ENCODE measurements at places on chromosomes 2 and 18.

DNA sequence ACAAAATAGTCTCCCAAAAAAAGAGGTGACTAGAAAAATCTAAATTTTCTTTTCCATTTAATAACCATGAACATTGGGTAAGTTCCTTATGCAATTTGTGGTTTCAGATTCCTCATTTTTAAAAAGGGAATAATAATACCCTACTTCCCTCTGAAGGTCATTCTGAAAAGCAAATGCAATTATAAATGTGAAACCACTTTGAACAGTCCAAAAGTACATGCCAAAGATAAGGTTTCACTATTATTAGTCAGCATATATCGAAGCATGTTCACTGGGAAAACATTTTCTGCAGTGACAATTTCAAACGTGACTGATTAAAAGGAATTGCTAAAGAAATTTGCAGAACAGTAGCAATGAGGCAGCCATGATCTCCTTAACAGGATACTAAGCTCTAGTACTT is 100.1 kb upstream of the RNF152 start:
- DNase-seq: no peak

DNA sequence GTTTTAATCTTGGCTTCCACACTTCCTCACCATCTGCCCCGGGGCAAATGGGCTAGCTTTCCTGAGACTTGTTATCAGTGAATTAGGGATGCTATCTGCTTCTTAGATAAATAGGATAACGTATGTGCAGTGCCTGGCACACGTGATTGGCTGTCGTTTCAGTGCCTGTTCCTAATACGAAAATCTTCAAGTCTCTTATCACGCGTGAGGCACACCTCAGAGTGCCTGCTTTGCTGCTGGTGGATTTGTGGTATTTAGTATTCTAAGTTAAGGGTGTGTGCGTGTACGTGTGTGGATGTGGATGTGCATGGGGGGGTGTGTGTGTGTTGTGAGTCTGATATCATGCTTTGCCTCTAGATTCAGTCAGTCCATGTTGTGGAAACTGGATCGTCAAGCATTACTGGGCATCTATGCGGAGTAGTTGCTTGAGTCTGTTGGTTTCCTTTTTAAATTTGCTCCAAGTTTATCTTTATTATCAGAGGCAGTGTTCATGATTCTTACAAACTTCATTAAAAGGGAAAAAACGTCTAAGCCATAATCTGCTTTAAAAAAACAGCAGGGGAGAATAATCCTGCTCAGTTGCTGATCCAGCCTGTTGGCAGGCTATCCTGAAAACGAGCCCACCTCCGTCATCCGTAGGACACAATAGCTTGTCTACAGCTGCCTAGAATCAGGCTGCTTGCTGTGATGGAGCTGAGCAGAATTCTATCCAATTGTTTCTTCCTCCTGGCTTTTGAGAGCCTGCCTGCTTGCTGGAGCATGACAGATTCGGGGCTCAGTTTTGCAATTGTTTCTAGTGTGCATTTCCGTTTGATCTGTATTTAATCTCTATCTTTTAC is 6.6 kb downstream of the SH3RF3 start:
- DNase-seq: peak; percentile 53

DNA sequence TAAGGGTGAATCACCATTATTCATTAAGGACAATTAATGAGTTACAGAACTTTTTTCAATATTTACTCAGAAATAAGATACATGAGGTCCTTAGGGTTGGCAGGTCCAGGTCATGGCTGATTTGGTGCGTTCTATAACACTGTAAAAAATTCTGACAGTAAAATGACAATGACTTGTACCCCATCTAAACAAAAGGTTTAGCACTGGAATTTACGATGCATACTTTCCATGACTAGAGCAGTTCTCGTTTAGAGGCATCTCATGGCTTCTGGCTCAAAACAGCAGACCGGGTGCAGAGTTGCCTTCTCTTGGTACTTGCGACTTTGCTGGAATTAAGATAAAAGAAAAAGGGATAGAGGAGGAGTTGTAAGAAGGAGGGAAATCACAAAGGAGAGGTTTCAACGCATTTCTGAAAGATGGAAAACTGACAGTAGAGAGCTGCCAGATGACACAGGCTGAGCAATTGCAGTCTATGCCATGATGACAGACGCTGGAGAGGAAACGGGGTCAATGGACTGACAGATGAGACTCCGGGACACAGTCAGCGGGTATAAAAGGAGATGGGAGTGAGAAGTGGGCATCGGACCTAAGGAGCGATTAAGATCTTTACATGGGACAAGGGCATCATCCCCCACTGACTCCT is 4.1 kb upstream of the CYS1 start:
- no peak for DNase-seq

- DNase-seq: no peak
Measured at GRCh38 chr18:43040281-43040680, 75.2 kb downstream of the RIT2 start.

DNA sequence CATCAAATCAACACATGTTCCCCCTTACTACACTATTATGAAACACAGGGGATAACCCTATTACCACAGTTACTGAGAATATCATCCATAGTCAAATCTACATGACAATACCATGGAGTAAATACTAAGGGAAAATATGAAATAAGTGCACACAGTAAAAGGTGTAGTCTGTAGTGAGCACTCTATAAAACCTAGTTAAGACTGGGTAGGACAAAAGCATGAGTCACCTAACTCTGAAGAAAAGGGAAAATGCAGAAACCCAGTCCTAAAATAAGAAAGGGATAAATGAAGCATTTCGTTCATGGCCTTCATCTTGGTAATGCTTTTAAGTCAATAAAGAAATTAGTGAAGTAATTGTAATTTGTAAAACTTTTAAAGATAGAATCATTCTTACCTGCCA is 65.4 kb upstream of the ACVR2A start:
- DNase-seq: no peak

DNA sequence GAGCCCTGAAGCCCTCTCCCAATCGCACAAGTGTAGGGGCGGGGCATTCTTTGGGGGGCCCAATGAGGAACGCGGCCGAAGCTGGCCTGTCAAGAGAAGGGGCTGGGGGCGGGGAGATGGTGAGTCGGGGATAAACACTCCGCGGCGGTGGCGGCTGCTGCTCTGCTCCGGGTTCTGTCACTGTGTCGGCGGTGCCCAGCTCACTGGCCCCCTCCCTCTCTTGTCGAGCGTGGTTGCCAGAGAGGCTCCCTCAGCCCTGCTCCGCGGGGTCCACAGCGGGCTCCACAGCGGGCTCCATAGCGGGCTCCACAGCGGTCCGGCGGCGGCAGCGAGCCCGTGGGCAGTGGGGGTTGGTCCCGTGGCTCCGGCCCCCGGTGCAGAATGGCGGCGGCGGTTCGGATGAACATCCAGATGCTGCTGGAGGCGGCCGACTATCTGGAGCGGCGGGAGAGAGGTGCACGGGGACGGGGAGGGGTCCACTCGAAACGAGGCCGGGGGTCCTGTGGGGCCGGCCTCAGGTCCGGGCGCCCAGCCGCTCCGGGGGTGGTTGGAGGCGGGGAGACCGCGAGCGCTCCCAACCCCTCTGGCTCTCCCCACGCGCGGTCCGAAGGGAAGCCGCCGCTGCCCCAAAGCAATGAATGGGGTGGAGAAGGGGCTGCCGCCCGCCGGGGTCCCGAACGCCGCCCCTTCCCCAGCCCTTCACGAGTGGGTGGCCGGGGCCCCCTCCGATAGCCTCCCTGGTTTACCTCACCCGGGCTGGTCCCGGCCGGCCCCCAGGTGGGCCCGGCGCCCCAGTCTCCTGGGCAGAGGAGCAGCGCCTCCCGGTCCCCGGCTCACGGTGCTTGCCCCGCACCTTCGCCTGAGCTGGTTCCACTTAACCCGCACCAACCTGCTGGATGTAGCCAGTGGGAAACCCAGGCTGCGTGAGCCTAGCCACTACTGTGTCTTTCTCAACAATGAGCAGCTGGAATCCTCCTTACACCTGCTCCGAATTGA is at the start of gene MXD1:
Gene MXD1 (plus strand): TSS at position 160 of the 996 bp plus-strand sequence. CDS start 222 bp downstream, at position 382.
- DNase-seq: no peak

DNA sequence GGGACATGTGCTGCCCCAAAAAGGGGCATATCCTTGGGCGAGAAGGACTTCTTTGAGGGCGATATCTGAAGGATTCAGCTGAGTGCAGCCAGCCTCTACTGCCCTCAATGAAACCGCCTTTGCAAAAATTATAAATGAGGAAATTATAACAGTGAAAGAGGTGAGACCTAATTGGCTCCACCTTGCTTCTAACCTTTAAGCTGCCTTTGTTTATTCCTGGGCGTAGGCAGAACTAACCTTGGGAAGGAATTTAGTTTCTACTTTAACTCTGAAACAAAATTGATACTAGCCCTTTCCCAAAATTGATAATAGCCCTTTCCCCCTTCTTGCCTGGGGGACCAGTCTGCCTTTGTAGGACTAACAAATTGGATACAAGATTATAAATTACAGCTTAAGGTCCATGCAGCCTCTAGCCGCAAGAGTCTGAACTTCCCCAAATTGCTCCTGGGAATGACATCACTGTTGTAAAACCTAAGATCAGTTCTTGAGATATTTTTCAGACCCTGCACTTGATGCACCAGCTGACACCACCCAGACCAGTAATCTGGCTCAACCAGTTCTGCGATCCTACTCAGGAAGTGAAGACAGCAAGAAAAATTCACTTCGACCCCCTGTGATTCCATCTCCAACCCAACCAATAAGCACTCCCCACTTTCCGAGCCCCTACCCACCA is 36.0 kb upstream of the ASAP2 start:
- no peak for DNase-seq

GRCh38 chr18:26004832-26005231 is 85.6 kb downstream of the SS18 start:
- DNase-seq: no peak

DNA sequence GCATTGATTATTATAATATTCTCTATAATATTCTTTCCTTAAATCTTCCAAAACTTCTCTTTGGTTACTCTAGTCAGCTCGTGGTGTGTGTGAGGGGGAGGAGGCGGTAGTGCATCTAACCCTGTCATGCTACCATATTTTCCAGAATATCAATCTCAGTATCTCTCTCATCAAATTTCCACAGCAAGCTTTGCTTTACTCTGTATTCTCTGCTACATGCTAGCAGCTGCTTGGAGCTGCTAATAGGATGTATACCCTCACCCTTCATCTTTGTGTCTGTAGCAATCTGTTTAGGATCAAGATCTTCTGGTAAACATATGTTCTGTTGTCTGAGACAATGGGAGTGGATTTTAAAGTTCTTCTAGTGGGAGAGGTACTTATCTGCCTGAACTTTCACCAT is 303.8 kb upstream of the KLHL14 start:
- DNase-seq: no peak

DNA sequence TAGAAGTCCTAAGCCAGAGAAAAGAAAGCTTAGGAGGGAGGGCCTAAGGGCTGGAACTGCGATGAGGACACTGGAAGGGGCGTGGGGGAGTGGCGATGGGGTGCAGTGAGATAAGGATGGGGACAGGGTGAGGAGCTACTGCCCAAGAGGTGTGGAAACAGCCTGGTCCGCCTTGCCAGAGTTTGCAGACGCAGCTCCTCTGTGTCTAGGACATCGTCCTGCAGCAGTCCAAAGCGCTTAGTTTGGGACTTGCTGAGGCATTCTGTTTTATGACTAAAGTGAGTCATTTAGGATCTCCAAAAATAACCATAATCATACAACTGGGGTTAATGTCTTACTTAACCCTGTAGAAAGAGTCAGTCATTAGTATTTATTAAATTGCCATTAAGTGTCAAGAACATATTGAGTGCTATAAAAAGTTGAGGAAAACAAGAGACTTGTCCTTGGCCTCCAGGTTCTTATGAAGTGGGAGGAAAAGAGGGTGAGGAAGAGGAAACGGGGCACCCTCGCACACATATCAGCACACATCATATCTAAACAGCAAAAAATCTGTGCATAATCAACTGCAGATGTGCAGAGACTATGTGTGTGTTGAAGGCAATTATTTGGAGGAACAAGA is 74.8 kb downstream of the CDK15 start:
- no peak for DNase-seq

DNA sequence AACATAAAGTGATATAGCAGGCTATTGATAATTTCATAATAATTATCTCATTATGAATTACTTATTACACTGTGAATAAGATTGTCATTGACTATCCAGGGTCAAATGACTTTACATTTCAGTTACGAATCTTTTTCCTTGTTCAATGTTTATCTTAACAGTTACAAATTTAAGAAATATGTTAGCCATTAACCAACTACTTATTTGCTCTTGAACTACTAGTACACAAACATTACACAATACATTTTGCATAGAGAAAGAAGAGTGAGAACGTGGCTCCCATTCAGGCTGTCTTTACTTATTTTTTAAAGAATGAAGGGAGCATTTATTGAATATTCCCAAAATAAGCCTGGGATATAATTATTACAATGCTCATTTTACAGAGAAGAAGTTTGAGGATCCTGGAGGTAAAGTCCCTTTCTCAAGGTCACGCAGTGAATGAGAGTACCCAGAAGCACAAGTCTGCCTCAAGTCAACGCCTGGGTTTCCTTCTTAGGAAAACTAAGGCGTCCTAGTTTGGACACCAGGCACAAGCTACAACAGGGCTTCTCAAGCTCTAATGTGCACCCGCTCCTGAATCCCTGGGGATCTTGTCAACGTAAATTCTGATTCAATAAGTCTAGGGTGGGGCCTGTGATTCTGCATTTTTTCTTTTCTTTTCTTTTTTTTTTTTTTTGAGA is 164.2 kb downstream of the FIGN start:
- DNase-seq: no peak

GRCh38 chr2:160317181-160318099 is 117.4 kb upstream of the ITGB6 start:
- peak; percentile 94 for DNase-seq

DNA sequence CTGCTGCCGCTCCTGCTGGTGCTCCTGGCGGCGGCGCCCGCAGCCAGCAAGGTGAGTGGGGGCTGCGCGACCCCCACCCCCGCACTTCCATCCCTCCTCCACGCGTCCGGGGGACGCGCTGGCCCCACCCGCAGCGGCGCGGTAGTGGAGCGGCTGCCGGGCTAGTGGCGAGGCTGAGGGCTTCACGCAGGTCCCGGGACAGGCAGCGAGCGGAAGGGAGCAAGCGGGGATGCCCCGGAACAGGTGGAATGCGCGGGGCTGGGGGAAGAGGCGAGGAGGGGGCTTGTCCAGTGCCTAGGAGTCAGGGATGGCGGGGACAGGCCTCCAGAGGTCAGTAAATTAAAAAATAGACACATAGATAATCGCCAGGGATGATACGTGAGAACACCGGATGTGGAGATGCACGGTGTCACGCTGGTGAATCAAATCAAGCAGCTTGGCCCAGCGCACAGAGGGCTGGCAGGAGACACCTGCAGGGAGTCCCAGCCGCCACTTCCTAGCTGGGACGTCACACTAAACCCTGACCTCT is 403 bp downstream of the COL4A3 start:
- no peak for DNase-seq

DNA sequence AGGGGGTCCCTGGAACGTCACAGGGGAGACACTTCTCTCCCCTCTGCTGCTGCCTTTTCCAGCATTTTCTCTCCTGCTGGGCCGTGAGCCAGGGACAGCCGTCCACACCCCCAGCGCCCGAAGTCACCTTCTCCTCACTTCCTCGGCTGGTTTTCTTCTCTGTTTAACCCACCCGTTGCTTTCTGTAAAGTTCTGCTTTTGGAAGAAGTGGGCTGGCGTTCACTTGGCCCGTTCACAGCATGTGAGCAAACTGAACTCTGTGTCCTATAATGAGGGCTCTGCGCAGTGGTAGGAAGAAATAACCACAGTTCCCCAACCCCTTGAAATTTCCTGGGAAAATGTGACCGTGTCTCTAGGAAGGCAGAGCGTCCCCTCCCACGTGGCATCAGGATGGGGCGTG is 187.0 kb upstream of the HDAC4 start:
- no peak for DNase-seq

All from NCI-H1105 treated with DMSO at 0.1 percent for 48 hours (cell line).